Activated T-helper 1 cell treated with anti-CD3 and anti-CD28 coated beads, Interleukin-12 subunit alpha, Interleukin-12 subunit beta, Interleukin-2, Interleukin-4 antibody, amounts not matched to agents 30 ng/mL and 10 ng/mL and 1 ng/mL, durations not matched to agents 14 hours and 24 hours and 36 hours (primary cell): ENCODE measurements at places on chromosomes 7 and 10. TPM values are rescaled to one million over a fixed set of nuclear protein-coding genes. Genes with fewer than 3 reads are reported as not detected.

The EN2 gene
- total RNA-seq: not detected in 2 replicates

DNA sequence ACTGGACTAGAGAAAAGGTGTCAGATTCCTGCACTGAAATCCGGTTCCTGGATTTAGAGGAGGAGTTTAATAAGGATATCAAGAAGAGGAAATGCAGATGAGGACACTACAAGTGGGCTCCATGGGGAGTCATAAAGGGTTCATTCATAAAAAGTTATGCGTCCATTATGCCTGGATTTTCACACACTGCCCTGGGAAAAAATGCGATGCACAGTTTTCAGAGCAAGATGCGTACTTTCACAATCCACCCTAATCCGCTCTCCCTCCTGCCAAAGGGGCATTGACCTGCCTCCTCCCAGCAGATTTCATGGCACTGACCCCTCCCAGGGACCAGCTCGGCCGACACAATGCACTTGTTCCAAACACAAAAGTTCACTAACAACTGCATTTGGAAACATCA is 42.2 kb upstream of the OPALIN start:
- H3K36me3 ChIP-seq: no peaks in the 10 kb centered on the region
- DNase-seq: no peak
- no peak overlapping the region for H3K4me3 ChIP-seq
- H3K27ac ChIP-seq: no peak overlapping the region

- no peak for DNase-seq
- no peak overlapping the region for H3K27ac ChIP-seq
- peak overlapping the region; percentile 8 for H3K4me3 ChIP-seq
Measured at GRCh38 chr10:13795653-13796555, 209.1 kb downstream of the PRPF18 start.

The IFRD1 gene
- total RNA-seq: 88.3 and 97.1 TPM in 2 replicates

GRCh38 chr7:38671911-38672905 is 41.0 kb upstream of the AMPH start:
- H3K4me1 ChIP-seq: no peaks in the 10 kb centered on the region
- H3K27ac ChIP-seq: no peak overlapping the region
- H3K27me3 ChIP-seq: peaks cover 13% of the 10 kb centered on the region

GRCh38 chr7:37820708-37821468 is 27.5 kb upstream of the NME8 start:
- no peak overlapping the region for H3K4me3 ChIP-seq
- H3K36me3 ChIP-seq: no peaks in the 10 kb centered on the region
- no peak overlapping the region for H3K27ac ChIP-seq
- DNase-seq: no peak
- peaks cover 6% of the 10 kb centered on the region for H3K27me3 ChIP-seq
- peaks cover 9% of the 10 kb centered on the region for H3K4me1 ChIP-seq

DNA sequence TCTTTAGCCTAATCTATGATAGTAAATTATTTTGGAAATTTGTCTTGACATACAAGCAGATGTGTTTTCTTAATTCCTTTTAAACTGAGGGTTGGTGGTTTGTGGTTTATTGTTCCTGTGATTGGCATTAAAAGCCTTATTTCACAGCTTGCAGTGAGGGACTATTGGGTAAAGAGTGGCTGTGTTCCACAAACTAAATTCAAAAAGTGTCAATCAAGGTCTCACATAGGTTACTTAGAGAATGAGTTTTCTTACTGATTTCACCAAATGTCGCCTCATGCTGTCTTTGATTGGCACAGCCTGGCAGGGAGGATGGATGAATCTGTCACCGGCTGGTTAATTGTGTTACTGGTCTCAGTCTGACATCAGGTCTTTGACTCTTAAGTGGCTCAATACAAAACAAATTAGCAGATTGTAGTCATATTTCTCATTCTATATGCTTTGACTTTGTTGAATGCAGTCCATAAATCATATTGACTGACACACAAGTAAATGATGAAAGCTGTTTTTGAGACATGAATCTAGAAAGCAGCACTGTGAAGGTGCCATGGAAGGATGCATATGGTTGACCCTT is 66.8 kb upstream of the CYP26C1 start:
- DNase-seq: no peak
- peaks cover 10% of the 10 kb centered on the region for H3K4me1 ChIP-seq
- H3K27me3 ChIP-seq: no peaks in the 10 kb centered on the region
- no peak overlapping the region for H3K27ac ChIP-seq
- H3K36me3 ChIP-seq: no peaks in the 10 kb centered on the region

DNA sequence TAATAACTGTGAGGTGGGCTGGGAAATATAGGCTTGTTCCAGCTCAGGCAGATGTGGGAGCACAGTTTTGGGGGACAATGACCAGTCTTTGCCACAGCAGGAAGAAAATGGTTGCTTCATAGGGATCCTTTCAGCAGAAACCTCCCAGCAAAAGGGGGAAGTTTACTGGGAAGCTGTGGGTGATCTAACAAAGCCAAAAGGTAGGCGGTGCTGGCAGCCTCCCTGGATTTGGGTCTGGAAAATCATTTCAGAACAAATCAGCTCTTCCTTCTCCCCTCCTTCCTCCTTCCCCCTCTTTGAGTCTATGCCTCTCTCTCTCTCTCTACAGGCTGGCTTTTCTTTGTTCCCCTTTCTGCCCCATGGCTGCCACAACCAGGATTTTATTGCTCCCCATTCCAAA is 16.2 kb downstream of the RPS24 start:
- peaks cover 12% of the 10 kb centered on the region for H3K4me1 ChIP-seq
- H3K36me3 ChIP-seq: peaks cover 1% of the 10 kb centered on the region
- DNase-seq: no peak
- H3K4me3 ChIP-seq: no peak overlapping the region

DNA sequence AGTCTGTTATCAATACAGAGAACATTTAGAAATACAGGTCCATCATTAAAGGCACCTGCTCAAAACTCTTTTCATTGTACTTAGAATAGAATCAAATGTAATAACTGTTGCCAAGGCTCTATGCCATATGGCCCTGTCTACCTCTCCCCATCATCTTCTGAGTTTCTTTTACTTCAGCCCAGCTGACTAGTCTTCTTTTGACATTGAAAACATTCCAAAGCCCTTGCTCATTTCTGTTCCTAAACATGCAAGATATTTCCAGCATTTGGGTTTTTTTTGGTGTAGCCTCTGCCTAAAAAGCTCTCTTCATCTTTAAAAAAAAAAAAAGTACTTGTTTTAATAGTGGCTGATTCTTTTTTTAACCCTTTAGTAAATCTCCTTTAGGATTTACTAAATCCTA is 165.5 kb upstream of the SMIM30 start:
- no peak overlapping the region for H3K4me3 ChIP-seq
- H3K36me3 ChIP-seq: no peaks in the 10 kb centered on the region
- H3K27ac ChIP-seq: no peak overlapping the region

The PAX4 gene
- not detected in 2 replicates for total RNA-seq

The RADIL gene
- total RNA-seq: 0.24 and 0.26 TPM in 2 replicates

The LRGUK gene
- total RNA-seq: 0.05 TPM in 1 of 2 replicates, not detected in the other

The ITGA8 gene
- total RNA-seq: not detected in 2 replicates

- H3K27ac ChIP-seq: no peak overlapping the region
- no peaks in the 10 kb centered on the region for H3K27me3 ChIP-seq
- DNase-seq: no peak
Measured at GRCh38 chr7:48295296-48295971, 124.2 kb downstream of the ABCA13 start.

The COL13A1 gene
- total RNA-seq: not detected in 2 replicates

The MUC3A gene
- not detected in 2 replicates for total RNA-seq

The ACSM6 gene
- total RNA-seq: not detected in 2 replicates

DNA sequence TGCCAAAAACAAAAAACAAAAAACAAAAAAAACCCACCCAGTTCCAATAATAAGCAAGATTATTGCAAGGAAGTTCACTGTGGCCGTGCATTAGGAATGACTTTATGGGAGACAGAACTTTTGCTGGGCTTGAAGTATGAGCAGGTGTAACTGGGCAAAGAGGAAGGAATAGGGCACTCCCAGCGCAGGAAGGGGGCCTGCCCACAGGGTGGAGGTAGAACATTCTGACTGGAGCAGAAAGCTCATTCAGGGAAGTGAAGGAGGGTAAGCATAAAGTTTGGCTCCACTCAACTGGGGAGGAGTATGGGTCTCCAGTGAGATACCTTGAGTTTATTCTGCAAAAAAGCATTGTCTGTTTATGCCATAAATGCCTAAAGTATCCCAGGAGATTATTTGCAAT is 42.1 kb upstream of the WIPF3 start:
- DNase-seq: no peak
- H3K27ac ChIP-seq: no peak overlapping the region
- H3K4me3 ChIP-seq: no peak overlapping the region
- no peaks in the 10 kb centered on the region for H3K36me3 ChIP-seq

- DNase-seq: no peak
- H3K27me3 ChIP-seq: no peaks in the 10 kb centered on the region
- H3K36me3 ChIP-seq: peaks cover 2% of the 10 kb centered on the region
- H3K27ac ChIP-seq: no peak overlapping the region
- no peak overlapping the region for H3K4me3 ChIP-seq
- no peaks in the 10 kb centered on the region for H3K4me1 ChIP-seq
Measured at GRCh38 chr10:12823328-12823727, 178.2 kb downstream of the CCDC3 start.

- no peak for DNase-seq
- no peaks in the 10 kb centered on the region for H3K36me3 ChIP-seq
- peaks cover 5% of the 10 kb centered on the region for H3K27me3 ChIP-seq
- H3K4me1 ChIP-seq: peaks cover 9% of the 10 kb centered on the region
- no peak overlapping the region for H3K4me3 ChIP-seq
Measured at GRCh38 chr7:77467408-77467807, 51.3 kb upstream of the GSAP start.

- H3K36me3 ChIP-seq: no peaks in the 10 kb centered on the region
- DNase-seq: no peak
- no peaks in the 10 kb centered on the region for H3K27me3 ChIP-seq
- H3K4me1 ChIP-seq: peaks cover 7% of the 10 kb centered on the region
- H3K4me3 ChIP-seq: no peak overlapping the region
- no peak overlapping the region for H3K27ac ChIP-seq
Measured at GRCh38 chr7:102024769-102025391, 207.5 kb downstream of the CUX1 start.

DNA sequence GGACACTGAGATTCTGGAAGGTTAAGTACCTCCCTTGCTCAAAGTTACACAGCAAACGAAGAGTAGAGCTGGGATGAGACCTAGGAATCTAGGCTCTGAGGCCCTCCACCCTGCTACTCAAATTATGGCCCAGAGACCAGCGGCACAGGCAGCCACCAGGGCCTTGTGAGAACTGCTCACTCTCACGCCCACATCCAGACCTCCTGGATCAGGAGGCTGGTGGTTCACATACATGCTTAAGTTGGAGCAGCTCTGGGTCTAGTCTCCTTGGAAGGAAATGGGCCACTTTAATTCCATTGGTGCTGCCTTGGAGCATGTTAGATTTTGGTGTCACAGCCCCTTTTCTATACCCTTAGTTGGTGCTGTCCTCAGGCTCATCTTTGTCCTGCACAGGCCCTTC is 41.9 kb downstream of the ADRA2A start:
- no peak for DNase-seq
- peaks cover 17% of the 10 kb centered on the region for H3K27me3 ChIP-seq
- H3K27ac ChIP-seq: no peak overlapping the region
- H3K4me1 ChIP-seq: peaks cover 11% of the 10 kb centered on the region
- H3K4me3 ChIP-seq: no peak overlapping the region
